ENCODE measurements at places on chromosomes 3 and 15.

DNA sequence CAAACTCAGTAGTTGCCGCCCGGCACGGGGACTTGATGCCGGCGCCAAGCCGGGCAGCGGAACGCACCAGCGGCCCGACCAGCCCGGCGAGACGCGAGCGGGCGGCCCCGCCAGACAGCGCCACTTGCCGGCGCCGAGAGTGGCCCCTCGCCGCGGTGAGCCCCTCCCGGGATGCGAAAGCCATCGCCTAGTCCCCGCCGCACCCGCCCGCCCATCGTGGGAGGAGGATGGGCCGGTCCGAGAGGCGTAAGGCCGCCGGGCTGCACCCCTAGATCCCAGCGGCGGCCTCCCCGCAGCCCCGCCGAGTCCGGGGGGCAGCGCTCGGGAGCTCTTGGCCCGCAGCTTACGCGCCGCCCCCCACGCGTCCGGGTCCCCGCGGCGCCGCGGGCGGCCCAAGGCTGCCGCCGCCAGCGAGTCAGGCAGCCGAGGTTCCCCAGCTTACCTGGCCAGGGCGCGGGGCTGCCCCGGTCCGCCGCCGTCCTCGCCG lies 609 bp downstream of the GOLGA8A start:
- no peak for DNase-seq

DNA sequence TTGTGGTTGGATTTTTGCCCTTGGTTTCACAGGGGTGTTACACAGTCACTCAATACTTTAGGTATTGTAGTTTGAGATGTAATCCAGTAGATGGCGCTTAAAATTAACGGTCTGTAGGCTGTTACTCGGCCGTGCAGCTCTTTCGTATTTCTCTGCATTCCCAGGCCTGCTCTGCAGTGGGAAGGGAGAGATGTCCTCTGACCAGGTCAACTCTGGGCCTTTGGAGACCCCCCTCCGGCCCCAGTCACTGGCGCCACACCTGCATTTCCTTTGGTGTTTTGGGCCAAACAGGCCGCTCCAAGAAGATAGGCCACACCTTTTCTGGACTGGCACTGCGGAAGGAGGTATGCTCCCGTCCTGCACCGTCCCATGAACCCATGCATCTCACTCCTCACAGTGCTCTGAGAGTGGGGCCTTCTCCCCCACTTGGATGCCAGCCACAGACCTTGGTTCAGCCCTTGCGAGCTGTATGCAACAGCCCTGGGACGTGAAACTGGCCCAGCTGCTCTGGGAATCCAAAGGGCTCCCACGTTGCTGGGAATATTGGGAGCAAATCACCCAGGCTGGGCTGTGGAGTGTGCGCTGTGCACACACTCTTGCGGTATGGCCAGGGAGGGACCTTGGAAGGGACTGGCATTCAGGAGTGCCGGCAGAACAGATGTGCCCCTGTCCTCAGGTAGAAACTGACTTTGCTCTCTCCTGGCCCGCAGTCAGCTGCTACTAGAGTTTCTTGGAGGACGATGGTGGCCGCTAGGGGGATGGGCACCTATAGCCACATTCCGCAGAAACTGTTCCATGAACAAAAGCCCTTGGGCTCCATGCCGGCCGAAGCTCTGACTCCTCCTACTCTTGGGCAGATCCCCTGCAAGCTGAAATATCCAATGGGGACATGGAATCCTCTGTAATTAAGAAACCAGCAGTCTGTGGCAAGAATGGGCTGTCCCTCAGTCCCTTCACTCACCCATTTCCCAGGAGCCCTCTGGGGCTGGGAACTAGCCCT lies 410.5 kb upstream of the CADM2 start:
- DNase-seq: no peak

DNA sequence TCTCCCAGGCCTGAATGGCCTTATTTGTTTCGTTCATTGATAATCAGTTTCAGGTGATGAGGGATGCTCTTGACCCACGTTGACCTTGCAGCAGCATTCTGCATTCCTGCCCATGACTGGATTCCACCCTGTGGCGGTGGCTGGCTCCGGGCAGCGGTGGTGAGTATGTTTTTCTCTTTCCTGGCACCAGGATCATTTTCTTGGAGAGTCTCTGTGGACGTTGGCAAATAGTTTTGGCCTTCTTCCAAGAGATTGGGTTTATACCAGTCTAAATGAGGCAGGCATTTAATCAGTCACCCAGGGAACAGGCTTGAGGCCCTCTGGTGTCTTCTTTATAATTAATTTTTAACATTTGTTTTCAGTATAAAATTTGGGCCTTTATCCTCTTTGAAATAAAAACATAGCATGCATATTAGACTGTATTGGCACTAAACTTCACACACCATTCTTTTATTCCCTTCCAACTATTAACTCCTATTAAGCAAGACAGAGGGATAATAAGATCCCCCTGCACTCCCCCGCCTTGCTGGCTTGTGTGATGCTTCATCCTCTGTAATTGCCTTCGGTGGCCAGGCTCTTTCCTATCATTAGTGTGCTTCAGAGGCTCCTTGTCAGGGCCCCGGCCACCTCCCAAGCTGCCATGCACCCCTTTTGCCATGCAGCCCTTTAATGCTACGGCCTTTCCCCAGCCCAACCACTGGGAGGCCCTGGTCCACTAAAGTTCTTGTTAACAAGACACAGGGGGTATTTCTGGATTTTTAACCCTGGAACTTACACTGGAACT lies 176.2 kb upstream of the TOPAZ1 start:
- no peak for DNase-seq

- DNase-seq: no peak
These were observed 85.9 kb downstream of the SLCO3A1 start for GRCh38 chr15:91939403-91939831.

DNA sequence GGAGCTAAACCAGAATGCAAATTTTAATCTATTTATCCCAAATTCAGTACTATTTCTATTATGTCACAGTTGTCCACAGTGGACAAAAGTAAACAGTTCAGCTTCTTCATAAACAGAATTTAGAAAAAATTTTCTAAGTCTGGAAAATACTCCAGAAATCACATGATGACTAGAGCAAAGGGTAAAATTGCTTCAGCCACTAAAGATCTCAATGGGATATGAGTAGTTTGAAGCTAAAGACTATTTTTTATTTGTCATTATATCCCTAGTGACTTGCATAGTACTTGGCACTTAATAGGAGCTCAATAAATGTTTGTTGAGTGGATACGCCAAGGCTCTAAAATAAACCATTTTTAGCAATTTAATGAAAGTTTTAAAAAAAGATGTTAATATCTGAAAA lies 354.3 kb upstream of the AGTR1 start:
- no peak for DNase-seq

- DNase-seq: no peak
These were observed 479.6 kb upstream of the ALCAM start for GRCh38 chr3:104887069-104887468.

GRCh38 chr15:93274257-93274656 lies 185.2 kb upstream of the RGMA start:
- DNase-seq: no peak

DNA sequence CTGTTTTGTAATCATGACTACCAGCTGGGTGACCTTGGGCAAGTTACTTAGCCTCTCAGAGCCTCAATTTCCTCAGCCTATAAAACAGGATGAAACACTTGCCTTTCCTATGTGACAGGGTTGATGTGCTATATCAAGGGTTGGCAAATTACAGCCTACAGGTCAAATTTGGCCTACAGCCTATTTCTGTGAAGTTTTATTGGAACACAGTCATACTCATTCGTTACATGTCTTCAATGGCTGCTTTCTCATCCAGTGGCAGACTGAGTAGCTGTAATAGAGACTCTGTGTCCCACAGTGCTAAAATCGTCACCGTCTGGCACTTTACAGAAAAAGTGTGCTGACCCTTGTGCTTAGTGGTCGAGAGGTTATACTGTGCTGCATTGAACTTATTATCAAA lies 16.6 kb downstream of the ABHD6 start:
- DNase-seq: no peak

DNA sequence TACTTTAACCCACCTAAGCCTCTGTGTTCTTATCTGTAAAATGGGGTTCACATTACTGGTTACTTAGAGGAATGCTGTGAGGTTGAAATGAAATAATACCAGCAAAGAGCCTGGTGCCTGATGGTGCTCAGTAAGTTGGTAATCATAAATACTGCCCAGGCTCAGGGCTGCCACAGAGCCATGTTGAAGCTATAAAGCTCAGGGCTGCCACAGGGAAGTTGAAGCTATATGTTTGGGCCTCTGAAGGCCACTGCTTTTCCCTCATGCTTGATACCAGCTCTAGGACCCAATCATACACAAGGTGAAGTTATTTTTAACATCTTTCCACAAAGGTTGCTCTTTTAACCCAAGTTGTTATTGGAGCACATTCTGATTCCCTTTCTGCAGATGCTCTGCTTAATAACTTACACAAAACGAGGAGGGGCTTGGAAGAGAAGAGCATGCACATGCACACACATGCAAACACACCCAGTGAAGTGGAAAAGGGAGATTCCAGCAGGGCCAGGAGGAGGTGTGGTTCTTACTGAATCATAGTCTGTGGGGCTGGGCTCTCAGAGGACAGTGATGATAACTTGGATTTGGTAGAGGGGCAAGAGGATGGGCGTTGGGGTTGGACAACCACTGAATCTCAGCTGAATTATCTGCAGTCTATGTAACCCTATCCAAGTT lies 17.4 kb downstream of the PARP14 start:
- DNase-seq: no peak

GRCh38 chr3:43696881-43697280 lies 6.1 kb downstream of the ABHD5 start:
- no peak for DNase-seq

- DNase-seq: no peak
These were observed 34.0 kb upstream of the ZNF639 start for GRCh38 chr3:179288845-179289244.

- no peak for DNase-seq
These were observed 464 bp upstream of the MRPS25 start for GRCh38 chr3:15065550-15066007.

- DNase-seq: no peak
These were observed 79.4 kb downstream of the OCA2 start for GRCh38 chr15:28019594-28020309.

- no peak for DNase-seq
These were observed at the start of gene SCN10A for GRCh38 chr3:38816026-38816425. SCN10A (minus strand) TSS chr3:38816217; CDS start chr3:38794010, 22,207 bp downstream.

DNA sequence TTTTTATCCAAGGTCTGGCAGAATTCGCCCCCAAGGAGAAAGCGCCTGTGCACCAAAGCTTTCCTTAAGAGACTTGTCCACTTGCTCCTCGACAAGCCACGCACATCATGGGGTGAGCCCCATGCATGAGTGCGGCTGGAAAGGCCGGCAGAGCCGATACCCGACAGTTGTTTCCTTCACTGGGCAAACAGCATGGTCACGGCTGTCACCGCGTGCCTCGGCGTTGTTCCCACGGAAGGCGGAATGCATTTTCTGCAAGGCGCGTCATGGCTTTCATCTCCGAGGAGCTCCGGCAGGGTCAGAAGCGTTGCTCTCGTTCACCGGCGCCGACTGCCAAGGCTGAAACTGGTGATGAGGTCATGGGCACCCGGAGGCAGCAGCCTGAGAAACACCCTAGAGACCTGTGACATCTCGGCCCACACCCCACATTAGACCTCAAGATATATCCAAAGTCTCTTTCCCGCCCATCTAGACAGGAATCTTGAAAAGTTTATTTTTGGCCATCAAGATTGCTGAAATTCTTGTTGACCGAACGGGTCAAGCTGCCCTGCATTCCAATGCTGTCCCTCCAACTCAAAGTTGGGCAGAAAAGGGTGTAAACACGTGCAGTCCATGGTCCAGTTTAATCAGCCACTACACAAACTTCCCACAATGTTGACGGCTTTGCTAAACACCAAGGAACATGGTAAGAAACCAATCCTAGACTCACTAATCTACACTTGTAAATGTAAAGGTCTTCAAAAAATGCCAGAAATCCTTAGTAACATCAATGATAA lies 604 bp upstream of the TJP1 start:
- DNase-seq: no peak

DNA sequence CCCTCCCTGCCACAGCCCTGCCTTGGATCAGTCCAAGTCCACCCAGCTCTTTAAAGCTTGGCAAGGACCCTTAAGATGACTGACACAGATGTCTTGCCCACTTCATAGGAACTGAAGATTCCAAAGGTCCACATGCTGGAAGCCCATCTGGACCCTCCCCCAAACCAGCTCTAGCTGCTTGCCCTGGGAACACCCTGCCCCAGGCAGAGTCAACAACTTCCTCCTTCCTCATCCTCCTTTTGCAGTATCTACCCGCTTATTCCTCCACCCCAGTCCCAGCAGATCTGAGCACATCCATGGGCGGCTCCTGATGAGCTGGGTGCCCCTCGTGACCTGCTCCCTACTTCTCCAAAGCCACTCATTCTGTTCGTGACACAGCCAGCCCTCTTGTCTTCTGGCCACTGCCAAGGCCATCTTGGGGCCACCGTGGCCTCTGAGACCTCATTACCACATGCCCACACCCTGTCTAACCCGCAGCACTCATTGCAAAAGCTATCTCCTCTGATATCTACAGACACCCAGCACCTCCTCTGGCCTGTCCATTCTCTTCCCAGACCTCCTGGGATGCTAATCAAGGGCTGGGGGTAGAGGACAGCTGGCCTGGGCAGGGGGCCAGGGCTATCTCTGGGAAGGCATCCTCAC lies 2.0 kb upstream of the PFKFB4 start:
- DNase-seq: no peak

- DNase-seq: no peak
These were observed 67.6 kb downstream of the NOX5 start for GRCh38 chr15:69082021-69082502.

DNA sequence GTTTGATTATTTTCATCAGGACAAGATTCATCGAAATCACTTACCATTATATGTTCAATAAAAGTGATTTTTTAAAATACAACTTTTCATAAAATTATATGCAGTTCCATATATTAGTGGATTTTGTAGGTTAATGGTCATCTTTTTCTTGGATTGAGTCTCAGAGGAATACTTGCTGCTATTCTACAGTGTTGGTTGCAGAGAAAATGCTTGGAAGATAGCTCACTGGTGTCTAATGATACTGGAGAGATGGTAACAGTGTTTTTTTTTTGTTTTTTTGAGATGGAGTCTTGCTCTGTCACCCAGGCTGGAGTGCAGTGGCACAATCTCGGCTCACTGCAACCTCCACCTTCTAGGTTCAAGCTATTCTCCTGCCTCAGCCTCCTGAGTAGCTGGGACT lies 143.3 kb downstream of the TCF12 start:
- no peak for DNase-seq

- DNase-seq: no peak
These were observed 155.5 kb downstream of the PLD1 start for GRCh38 chr3:171654809-171655208.

- DNase-seq: no peak
These were observed 420 bp upstream of the TMIE start for GRCh38 chr3:46700772-46701171.
